ENCODE measurements at places on chromosomes 6 and 20.

DNA sequence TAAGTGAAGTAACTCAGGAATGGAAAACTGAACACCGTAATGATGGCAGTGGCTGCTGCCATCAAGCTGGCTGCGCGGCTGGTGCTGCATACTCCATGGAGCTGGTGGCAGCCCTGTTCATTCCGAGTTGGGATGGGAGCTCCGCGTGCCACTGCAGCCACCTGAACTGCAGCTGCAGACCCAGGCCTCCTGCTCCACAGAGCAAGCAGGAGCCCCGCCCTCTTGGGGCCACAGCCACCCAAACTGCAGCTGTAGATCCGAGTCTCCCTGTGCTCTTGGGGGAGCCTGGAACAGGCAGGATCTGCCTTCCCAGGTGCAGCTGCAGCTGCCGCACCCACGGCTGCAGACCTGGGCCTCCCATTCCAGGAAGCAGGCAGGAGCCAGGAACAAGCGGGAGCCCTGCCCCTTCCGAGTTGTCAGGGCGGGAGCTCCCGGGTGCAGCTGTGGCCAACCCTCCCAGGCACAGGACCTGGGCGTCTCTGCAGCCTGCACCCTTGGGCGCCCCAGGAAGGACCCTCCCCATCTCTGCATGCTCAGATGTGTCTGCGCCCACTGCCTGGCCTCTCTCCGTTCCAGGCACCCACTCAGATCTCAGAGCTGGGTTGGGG lies 120.2 kb downstream of the GMPR start:
- DNase-seq, result no peak

DNA sequence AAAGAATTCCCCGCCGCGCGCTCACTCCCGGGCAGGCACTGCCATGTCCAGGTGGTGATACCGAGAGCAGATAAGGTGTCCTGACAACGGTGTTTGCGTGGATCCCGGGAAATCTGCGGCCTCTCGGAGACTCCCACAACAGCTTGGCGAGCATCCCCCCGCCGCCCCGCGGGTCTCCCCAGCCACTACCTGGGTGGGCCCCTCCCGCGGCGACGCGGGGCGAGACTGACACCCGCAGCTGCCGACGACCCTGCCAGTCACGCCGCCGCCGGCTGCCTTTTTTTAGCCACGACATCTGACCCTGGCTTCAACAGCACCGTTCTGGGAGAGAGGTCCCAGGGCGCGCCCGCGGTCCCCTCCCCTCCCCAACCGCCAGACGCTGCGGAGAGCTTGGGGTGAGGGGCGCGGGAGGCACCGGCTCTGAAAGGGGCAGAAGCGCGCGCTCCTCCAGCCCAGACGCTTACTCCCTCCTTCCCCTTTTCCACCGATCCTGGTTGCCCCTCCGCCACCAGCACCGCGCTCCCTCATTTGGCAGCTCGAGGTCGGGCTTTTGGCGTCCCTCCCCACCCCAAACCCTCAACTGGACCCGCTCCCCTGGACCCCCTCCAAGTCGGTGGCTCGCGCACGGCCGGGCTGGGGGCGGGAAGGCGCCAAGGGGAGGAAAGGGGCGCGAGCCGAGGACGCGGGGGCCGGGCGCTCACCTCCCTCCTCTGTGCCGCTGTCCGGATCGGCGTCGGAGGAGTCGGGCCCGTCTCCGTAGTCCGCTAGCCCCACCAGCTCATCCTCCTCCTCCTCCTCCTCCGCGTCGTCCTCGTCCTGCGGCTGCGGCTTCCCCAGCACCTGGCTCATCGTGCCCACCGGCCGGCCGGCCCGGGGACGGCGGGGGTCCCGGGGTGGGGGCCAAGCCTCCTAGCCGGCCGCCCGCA lies 665 bp downstream of the RRAGD start:
- DNase-seq, result peak; percentile 19

GRCh38 chr20:15902493-15902892 lies 670.8 kb downstream of the KIF16B start:
- DNase-seq, result no peak

DNA sequence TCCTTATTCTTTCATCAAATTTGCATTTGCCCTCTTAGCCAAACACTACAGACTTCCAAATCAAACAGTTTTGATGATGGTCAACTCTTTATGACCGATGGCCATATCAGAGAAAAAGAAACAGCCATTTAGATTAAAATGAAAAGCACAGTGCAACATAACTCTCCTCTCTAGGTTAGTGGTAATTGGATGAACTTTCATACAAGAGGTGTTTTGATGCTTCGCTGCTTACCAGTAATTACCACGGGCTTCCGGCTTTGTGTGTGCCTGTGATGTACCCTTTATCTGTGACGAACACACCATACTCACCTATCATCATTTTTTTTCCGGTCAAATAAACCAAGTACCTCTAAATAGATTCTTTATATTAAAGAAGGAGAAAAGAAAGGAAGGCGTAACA lies 181.8 kb downstream of the FOXA2 start:
- no peak for DNase-seq

DNA sequence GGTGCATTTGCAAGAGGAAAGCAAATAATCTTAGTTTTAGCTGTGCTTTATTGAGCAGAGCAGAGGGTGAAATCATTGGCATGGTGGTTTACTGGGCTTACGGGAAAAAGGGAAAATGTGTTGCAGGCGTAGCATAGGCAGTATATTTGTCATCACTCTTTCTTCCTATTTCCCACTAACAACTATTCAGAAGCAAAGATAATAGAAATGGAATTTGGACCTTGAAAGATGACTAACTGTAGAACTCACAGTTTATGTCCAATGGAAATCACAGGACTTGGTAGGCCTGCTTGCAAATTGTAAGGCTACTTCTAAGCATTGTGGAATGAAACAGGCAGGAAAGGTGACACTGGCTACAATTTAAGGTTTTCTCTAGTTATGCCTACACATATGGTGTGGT lies 611.9 kb upstream of the MAN1A1 start:
- DNase-seq, result no peak

GRCh38 chr6:34852406-34853085 lies 35.3 kb downstream of the TAF11 start:
- DNase-seq, result no peak

- no peak for DNase-seq
Observed at GRCh38 chr6:144920391-144920961, 635.3 kb downstream of the UTRN start.

GRCh38 chr20:60206259-60206658 lies 248.0 kb downstream of the CDH26 start:
- DNase-seq, result peak; percentile 9

DNA sequence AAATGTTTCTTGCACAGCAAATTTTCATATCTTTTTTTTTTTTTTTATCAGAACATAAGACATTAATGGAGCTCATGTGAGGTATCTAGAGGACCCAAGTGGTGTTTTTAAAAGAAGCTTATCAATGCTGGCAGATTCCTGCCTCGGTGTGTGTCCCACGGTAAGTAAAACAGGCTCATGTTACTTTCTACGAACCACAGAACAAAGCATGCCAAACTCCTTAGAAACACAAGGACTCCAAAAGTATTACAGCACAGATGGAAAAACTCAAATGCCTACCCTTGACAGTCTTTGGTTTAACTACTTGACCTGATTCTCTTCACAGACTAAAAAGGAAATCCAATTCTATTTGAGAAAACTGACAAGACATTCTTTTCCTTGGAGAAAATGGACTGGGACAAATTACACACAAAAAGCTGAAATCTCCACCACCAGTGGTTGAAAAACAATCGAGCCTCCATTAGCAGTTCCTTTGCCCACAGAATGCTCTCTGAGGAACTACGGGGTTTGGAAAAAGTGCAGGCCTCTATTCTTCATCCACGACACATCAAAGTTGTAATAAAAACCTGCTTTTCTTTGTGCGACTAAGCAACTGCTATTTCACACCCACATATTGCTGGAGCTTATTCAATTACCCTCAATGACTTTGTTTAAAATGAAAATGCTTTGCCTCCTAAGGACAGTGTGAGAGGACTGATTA lies 5.4 kb downstream of the METTL24 start:
- DNase-seq, result no peak

DNA sequence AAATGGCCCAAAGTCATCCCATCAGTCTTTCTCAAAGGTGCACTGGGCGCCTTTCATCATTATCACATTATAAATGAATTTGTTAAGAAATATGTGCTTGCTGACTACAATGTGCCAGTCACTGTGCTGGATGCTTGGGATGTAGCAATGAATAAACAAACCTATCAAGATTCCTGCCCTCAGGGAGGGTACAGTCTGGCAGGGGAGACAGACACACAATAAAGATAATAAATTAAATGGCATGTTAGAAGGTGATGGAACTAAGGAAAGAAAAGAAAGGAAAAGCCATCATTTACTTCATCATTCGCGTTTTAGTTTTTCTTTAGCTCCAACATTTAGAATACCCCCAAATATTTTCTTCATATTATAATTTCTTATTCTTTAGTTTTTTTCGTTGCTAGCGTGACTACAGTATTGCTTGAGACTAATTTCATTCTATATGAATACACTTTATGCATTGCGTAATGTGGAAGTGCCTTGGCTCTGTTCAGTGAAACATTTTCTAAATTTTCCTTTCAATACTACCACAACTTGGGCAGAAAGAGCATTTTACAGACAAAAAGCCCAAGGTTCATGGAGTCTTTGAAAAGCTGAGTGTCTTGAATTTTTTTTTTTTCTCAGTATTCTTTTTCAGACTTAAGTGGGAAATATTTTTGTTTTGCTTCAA lies 48.7 kb upstream of the CITED2 start:
- DNase-seq, result no peak

GRCh38 chr6:92667843-92668242 lies 751.5 kb downstream of the EPHA7 start:
- no peak for DNase-seq

- peak; percentile 52 for DNase-seq
Observed at GRCh38 chr20:16803965-16804792, 56.0 kb downstream of the OTOR start.

- DNase-seq, result no peak
Observed at GRCh38 chr6:35082046-35082732, 59.0 kb downstream of the TCP11 start.

GRCh38 chr20:38728191-38728781 lies 4.0 kb downstream of the SLC32A1 start:
- no peak for DNase-seq

- no peak for DNase-seq
Observed at GRCh38 chr20:41380551-41381193, 14.1 kb upstream of the EMILIN3 start.

DNA sequence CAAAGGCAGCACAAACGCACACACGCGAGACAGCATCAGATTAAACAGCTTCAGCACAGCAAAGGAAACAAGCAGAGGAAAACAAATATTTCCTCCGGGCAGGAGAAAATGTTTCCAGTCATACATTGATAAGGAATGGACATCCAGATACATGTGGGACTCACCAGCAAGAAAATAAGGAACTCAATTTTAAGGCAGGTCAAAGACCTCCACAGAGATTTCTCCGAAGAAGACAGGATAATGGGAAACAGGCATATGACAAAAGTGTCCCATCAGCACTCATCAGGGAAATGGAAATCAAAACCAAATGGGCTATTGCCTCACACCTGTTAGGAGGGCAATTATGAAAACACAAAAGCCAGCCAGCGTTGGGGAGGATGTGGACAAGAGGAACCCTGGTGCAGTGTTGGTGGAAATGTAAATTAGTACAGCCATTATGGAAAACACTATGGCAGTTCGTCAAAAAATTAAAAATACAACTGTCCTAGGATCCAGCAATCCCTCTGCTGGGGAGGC lies 9.7 kb upstream of the SLCO4A1 start:
- no peak for DNase-seq

GRCh38 chr6:155646443-155646842 lies 190.8 kb upstream of the NOX3 start:
- no peak for DNase-seq

DNA sequence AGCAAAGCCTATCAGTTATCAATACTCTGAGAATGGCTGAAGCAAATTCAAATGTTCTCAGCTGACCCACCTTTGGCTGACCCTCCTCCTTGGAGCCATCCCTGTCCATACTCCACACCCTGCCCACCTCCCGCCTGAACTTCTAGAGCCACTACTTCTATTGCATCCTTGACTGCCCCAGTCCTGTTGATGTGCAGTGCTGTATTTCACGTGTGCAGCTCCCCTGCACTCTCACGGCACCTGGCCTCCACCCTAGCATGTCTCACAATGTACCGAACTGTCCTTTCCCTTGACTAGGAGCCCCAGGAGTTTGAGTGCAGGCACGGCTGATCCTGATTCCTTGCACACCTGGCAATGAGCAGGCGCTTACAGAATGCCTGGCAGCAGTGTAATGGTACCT lies 7.0 kb downstream of the CPXM1 start:
- no peak for DNase-seq

- no peak for DNase-seq
Observed at GRCh38 chr6:167398214-167399050, 73.5 kb downstream of the TTLL2 start.

DNA sequence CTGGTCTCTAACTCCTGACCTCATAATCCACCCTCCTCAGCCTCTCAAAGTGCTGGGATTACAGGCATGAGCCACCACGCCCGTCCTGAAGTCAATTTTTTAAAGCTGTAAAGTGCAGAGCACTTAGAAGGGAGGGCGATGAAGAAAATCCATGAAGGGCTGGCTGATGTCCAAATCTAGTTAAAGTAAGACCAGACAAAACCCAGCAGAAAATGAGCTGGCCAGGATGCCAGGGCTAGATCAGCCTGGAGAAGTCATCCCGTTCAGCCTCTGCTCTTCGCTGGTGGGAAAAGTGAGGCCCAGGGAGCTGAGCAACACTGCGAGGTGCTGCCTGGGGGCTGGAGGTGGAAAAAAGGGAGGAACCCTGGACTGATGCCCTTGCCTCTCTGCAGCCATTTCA lies 3.1 kb downstream of the BPIFB4 start:
- DNase-seq, result no peak

GRCh38 chr20:57653910-57654309 lies 33.7 kb upstream of the ZBP1 start:
- DNase-seq, result no peak

- no peak for DNase-seq
Observed at GRCh38 chr6:31004794-31005193, 5.5 kb upstream of the MUC22 start.

- DNase-seq, result no peak
Observed at GRCh38 chr6:69732045-69732444, 64.8 kb downstream of the LMBRD1 start.

- DNase-seq, result no peak
Observed at GRCh38 chr6:4593951-4594350, 182.3 kb upstream of the CDYL start.

DNA sequence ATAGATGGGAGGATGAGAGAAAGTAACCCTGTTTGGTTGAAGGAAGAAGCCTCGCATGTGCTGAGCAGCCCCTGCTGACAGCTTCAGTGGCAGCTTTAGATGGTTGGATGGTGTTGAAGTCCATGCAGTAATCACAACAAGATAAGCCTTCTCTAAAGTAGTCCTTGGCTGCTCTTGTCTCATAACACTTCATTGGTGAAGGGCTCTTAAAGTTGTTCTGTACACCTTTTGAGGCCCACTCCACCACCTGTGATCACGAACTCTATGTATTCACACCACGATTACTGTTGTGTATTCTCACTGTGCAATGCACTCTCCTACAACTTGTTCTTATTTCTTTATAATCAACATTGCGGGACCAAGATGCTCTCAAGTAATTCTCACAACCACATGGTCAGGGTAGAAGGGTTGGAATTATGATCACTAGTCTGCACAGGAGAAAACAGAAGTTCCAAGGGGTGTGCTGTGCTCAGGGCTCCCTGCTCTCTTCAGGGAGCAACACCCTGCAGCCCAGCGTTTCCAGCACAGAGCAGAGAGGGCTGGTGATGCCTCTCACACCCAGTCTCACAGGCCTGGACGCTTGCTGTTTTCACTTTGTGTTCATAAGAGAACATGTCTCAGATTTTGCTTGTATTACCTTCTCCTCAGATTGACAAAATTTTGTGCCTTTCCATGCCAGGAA lies 294.4 kb downstream of the SMOC2 start:
- no peak for DNase-seq

GRCh38 chr6:45496085-45496433 lies 118.3 kb upstream of the SUPT3H start:
- no peak for DNase-seq

- no peak for DNase-seq
Observed at GRCh38 chr6:53103993-53104675, 38.9 kb downstream of the FBXO9 start.
